ENCODE measurements at places on chromosomes 2 and 18. TPM values are rescaled to one million over a fixed set of nuclear protein-coding genes. Genes with fewer than 3 reads are reported as not detected.

GRCh38 chr2:151845884-151846283 lies 17.7 kb upstream of the ARL5A start:
- H3K27me3 ChIP-seq, result no peaks in the 10 kb centered on the region
- H3K4me3 ChIP-seq, result no peak overlapping the region
- no peak overlapping the region for H3K27ac ChIP-seq
- no peaks in the 10 kb centered on the region for H3K4me1 ChIP-seq
- H3K36me3 ChIP-seq, result no peaks in the 10 kb centered on the region

DNA sequence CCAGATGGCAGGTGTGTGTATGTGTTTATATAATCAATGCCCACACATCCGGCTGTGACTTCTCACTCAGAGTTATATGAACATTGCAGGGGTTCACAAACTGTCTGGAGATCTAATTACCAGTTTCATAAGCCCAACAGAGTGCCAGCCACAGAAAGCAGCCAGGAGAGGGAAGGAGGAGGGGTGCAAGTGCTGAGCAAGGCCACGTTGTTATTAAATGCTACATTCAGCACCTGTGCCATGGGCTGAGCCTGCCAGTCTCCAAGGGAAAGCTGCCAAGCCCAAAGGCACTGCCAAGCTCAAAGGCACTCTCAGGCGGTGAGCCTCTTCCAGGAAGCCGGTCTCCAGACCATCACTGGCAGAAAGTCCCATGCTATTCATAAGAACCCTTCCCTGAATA lies 17.4 kb downstream of the XDH start:
- H3K27ac ChIP-seq, result no peak overlapping the region
- H3K27me3 ChIP-seq, result no peaks in the 10 kb centered on the region
- H3K4me3 ChIP-seq, result no peak overlapping the region

- H3K27ac ChIP-seq, result peak overlapping the region; percentile 75
- peak overlapping the region; percentile 85 for H3K4me3 ChIP-seq
- H3K27me3 ChIP-seq, result no peaks in the 10 kb centered on the region
Observed at GRCh38 chr2:171523088-171524017, 1.1 kb downstream of the CYBRD1 start.

DNA sequence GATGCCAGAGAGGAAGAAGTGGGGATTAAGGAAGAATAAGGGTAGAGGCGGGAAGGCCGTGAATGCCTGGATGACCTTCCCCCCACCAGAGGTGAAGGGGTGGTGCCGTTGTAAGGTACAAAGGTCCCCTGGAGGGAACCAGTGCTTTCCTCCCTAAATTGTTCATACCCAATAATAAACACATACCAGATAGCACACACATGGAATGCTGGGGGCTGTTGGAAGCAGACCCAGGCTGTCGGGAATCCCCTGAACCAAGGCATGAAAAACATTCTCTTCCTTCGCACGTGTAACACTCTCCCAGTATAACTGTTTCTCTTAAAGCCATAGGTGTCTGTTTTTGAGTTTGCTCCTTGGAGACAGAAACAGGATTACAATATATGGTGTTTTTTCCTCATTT lies 107.1 kb upstream of the CTAGE1 start:
- no peaks in the 10 kb centered on the region for H3K4me1 ChIP-seq

DNA sequence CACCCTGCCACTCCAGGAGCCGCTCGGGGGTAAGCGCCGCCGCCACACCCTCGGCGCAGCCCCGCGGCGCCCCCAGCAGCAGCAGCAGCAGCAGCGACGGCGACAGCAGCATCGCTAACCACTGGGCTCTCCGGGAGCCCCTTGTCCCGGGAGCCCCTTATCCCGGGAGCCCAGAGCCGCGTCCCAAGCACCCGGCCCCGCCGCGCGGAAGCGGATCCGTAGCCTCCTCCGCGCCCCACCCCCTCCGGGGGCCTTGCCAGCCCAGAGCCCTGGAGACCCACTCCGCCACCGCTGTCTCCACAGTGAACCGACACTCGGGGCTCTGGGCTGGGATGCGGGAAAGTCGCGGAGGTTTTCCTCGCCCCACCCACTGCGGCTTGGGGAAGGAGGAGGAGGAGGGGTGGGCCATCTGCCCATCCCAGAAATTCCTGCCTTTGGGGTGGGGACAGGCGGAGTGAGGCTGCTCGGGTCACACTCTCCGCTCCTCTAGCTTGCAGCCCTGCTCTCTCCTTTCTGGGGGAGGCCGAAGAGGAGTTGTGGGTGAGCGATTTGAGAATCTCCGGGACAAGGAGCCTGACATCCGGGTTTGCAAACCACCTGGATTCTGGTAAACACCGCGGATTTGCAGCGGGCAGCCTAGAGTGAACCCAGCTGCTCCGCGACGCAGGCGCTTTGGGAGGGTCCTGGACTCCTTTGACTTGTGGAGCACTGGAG lies at the start of gene PLA2R1:
Gene PLA2R1 (minus strand): TSS at position 324 of the 714 bp plus-strand sequence. CDS start 212 bp downstream, at position 112.
- peak; percentile 58 for DNase-seq
- H3K27me3 ChIP-seq, result no peaks in the 10 kb centered on the region
- H3K36me3 ChIP-seq, result no peaks in the 10 kb centered on the region
- H3K27ac ChIP-seq, result peak within 1 kb of the TSS; percentile 78
- H3K4me1 ChIP-seq, result peaks cover 22% of the 10 kb centered on the region

- DNase-seq, result peak; percentile 93
- peaks cover 37% of the 10 kb centered on the region for H3K36me3 ChIP-seq
- peak overlapping the region; percentile 100 for H3K4me3 ChIP-seq
- no peaks in the 10 kb centered on the region for H3K27me3 ChIP-seq
Observed at GRCh38 chr2:47174733-47175361, 19.7 kb upstream of the STPG4 start.

GRCh38 chr18:76654577-76654976 lies 159.5 kb upstream of the ZNF516 start:
- H3K4me3 ChIP-seq, result no peak overlapping the region
- no peaks in the 10 kb centered on the region for H3K36me3 ChIP-seq
- DNase-seq, result no peak
- no peaks in the 10 kb centered on the region for H3K4me1 ChIP-seq

DNA sequence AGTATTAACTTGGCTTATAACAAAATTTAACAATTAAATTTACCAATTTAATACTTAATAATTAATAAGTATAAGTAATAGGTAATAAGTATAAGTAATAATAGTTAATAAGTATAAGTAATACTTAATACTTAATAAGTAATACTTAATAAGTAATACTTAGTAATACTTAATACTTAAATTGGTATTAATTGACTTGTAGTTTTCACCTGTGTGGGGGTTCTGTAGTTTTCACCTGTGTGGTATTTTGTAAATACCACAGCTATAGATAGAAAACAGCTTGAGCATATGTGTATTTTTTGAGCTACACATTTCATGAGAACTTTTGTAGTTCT lies 55.4 kb downstream of the MAPRE2 start:
- no peaks in the 10 kb centered on the region for H3K36me3 ChIP-seq
- DNase-seq, result no peak
- H3K27me3 ChIP-seq, result no peaks in the 10 kb centered on the region
- H3K4me1 ChIP-seq, result no peaks in the 10 kb centered on the region
- H3K4me3 ChIP-seq, result no peak overlapping the region
- H3K27ac ChIP-seq, result no peak overlapping the region

DNA sequence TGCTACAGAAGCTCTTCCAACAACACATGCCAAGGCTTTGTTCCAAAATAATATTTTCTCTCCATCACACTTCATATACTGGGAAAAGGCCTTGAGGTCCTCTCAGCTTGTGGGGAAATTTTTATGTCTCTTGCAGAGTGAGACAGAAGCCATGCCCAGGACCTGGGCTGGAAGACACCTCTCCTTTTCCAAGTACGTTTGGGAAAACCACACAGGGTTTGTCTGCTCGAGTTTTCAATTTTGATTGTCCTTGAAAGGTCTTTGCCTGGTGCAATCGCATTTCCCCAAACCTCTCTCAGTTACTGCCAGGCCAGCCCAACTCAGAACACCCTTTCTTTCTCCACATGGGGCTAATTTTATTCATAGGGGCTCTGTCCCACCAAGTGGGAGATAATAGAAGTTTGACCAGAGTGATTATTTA lies 272.2 kb downstream of the OSR1 start:
- no peaks in the 10 kb centered on the region for H3K4me1 ChIP-seq
- H3K4me3 ChIP-seq, result no peak overlapping the region

DNA sequence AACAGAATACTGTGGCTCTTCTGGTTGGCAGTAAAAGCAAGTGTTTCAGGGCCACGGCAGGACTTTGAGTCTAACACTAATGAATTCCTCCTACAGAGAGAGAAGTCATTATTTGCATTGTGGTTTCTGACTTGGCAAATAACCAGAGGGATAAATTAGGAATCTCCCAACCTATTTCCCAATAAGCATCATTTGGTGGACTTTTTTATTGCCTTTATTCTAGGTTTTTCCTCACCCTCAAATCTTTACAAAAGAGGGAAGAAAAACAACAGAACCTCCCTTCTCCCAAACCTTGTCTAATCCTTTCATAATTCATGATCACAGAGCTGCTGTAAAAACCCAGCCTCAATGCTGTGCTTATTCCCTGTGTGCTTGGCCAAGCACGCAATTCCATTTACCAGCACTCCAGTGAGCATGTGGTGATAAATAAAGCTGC lies 179.7 kb downstream of the AGPS start:
- no peak overlapping the region for H3K4me3 ChIP-seq
- H3K27me3 ChIP-seq, result no peaks in the 10 kb centered on the region
- no peaks in the 10 kb centered on the region for H3K36me3 ChIP-seq
- no peak overlapping the region for H3K27ac ChIP-seq
- DNase-seq, result no peak
- no peaks in the 10 kb centered on the region for H3K4me1 ChIP-seq

DNA sequence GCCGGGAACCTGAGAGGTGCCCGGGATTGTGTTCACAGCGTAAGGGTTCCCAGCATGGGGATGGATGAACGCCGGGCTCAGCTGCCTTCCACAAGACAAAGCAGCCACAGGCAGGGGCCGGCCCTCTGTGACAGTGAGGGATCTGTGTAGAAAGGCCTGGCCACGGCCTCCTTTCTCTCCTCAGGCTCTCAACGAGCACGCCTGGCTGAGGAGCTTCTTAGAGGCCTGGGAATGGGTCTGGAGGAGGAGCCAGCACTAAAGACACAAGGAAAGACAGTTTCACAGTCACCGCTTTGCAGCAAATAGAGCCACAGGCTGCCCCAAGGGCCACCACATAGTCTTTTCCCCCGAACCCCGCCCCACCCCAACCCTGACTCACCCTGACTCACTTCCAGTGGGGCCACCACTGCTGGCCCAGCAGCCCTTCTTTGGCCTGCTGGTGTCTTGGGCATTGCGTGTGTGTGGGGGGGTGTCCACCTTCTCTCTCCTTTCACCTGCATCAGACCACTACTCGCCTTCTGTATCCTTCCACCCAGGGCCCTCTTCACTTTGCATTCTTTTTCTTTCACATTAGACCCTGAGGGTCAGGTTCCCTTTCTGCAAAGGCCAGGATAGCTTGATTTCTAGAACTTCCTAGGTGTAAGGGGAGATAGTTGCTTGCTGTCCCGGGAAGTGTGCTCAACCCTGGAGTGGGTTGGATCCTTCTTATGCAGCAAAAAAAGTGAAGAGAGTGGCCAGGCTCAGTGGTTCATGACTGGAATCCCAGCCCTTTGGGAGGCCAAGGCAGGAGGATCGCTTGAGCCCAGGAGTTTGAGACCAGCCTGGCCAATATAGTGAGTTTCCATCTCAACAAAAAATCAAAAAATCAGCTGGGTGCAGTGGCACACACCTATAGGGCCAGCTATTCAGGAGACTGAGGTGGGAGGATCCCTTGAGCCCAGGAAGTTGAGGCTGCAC lies 19.3 kb upstream of the HPCAL1 start:
- DNase-seq, result peak; percentile 92
- peak overlapping the region; percentile 35 for H3K4me3 ChIP-seq
- peaks cover 50% of the 10 kb centered on the region for H3K4me1 ChIP-seq

DNA sequence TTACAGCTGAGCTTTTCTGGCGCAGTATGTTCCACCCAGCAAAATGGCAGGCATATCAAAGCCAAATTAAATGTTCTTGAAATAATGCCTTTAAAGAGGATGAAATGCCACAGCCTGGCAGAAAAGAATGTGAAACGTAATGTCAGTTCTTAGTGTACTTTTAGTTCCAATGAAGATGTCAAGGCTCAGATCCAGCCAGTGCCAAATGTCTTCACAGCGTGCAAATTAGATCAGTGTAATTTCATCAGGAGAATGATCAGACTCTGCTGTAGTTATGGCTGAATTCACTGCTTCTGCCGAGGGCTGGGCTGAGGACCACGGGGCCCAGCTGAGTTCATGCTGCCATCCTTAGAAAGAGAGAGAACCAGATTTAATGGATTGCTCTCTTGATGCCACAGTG lies 78.7 kb upstream of the ITGA4 start:
- no peak overlapping the region for H3K27ac ChIP-seq
- no peaks in the 10 kb centered on the region for H3K27me3 ChIP-seq
- DNase-seq, result no peak
- no peaks in the 10 kb centered on the region for H3K4me1 ChIP-seq
- H3K36me3 ChIP-seq, result peaks cover 6% of the 10 kb centered on the region
- no peak overlapping the region for H3K4me3 ChIP-seq

DNA sequence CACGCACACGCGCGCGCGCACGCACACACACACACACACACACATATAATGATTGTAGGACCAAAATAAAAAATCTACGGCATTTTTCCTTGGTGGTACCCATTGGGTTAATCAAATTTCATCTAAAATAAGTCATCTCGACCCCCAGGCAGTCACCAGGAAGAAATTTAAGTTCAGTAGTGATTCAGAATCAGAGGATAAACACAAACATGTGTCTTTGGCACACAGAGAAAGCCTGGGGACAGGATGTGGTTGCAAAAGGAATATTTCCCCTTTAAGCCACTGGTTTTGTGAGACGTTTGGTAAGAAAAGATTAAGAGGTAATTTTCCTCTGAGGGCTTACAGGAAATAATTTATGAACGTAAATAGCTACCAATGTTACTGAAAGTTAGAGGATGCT lies 171.6 kb upstream of the PIEZO2 start:
- DNase-seq, result peak; percentile 42
- no peak overlapping the region for H3K27ac ChIP-seq
- no peaks in the 10 kb centered on the region for H3K27me3 ChIP-seq
- no peaks in the 10 kb centered on the region for H3K36me3 ChIP-seq
- H3K4me3 ChIP-seq, result no peak overlapping the region

SOWAHC gene
- 25.6 TPM for total RNA-seq

LYPD1 gene
- total RNA-seq, result not detected

Data from MCF 10A (cell line).